Nephron progenitor cell (in vitro differentiated cells): ENCODE measurements at places on chromosomes 5 and 9.
A peak's percentile ranks its signal among the peaks of the same experiment; 100 is the strongest.

DNA sequence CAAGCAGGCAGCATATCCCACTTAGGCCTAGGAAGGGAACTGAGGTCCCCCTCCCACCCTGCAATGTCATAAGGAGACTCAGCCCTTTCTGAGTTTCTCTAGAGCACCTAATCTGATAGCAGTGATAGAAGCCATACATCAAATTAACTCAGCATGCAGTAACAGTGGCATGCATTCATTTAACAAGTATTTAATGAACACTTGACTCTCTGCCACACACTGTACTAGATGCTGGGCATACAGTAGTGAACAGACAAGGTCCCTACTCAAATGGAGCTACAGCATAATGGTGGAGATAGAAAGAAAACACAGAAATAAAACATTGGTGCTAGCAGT, 58.6 kb downstream of the SLC22A5 start:
- H3K36me3 ChIP-seq, result no peaks in the 10 kb centered on the region
- DNase-seq, result no peak
- peaks cover 9% of the 10 kb centered on the region for H3K27me3 ChIP-seq
- H3K4me1 ChIP-seq, result peaks cover 27% of the 10 kb centered on the region
- H3K4me3 ChIP-seq, result no peak overlapping the region
- no peak overlapping the region for H3K27ac ChIP-seq

- no peak for DNase-seq
- H3K4me3 ChIP-seq, result no peak overlapping the region
- H3K27ac ChIP-seq, result no peak overlapping the region
- H3K4me1 ChIP-seq, result peaks cover 41% of the 10 kb centered on the region
- H3K36me3 ChIP-seq, result no peaks in the 10 kb centered on the region
Observed at GRCh38 chr5:134462761-134463160, 51.1 kb upstream of the CDKN2AIPNL start.

- DNase-seq, result peak; percentile 89
- no peak within 1 kb of the TSS for H3K27ac ChIP-seq
- peaks cover 52% of the 10 kb centered on the region for H3K27me3 ChIP-seq
- peaks cover 28% of the 10 kb centered on the region for H3K4me1 ChIP-seq
- H3K4me3 ChIP-seq, result peak within 1 kb of the TSS; percentile 78
- no peaks in the 10 kb centered on the region for H3K36me3 ChIP-seq
Observed at GRCh38 chr5:168528521-168529373, at the start of gene FBLL1. Gene FBLL1, plus strand, starts transcription at chr5:168529305. Its CDS starts 200 bp downstream, at chr5:168529505.

DNA sequence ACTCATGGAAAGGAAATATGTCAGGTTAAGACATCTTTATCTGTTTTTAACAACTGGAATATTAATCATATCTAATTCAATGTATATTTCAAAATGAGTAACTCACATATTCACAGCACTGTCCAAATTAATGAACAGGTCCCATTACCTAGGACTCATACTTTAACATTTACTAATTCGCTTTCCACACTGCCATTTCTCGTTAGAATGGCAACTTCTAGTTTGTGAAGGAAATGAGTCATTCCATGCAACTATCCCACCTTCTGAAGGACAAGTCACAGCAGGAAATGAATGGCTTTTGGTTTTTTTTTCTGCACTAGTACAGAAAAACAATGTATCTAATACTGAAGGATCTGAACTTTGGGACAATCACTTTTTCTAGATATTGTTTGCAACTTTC, 24.6 kb upstream of the IFNK start:
- H3K4me3 ChIP-seq, result no peak overlapping the region
- H3K36me3 ChIP-seq, result peaks cover 22% of the 10 kb centered on the region
- peaks cover 50% of the 10 kb centered on the region for H3K4me1 ChIP-seq

GRCh38 chr9:112203536-112203935, 28.4 kb upstream of the SUSD1 start:
- H3K27me3 ChIP-seq, result no peaks in the 10 kb centered on the region
- peaks cover 9% of the 10 kb centered on the region for H3K4me1 ChIP-seq
- peaks cover 62% of the 10 kb centered on the region for H3K36me3 ChIP-seq
- no peak overlapping the region for H3K4me3 ChIP-seq
- H3K27ac ChIP-seq, result no peak overlapping the region

DNA sequence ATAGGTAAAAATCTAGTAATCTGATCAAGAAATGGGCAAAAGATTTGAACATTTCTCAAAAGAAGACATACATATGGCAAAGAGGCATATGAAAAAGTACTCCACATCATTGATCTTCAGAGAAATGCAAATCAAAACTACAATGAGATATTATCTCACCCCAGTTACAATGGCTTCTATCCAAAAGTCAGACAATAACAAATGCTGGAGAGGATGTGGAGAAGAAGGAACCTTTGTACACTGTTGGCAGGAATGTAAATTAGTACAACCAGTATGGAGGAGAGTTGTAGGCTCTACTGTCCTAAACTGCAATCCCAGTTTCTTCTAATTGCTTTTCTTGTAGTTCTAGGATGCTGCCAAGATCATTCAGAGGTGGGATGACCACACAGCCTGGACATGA, 193.5 kb upstream of the RFX3 start:
- peaks cover 4% of the 10 kb centered on the region for H3K4me1 ChIP-seq
- DNase-seq, result no peak
- no peak overlapping the region for H3K4me3 ChIP-seq
- no peak overlapping the region for H3K27ac ChIP-seq
- H3K27me3 ChIP-seq, result no peaks in the 10 kb centered on the region
- H3K36me3 ChIP-seq, result no peaks in the 10 kb centered on the region

- no peak for DNase-seq
- peaks cover 16% of the 10 kb centered on the region for H3K27me3 ChIP-seq
- H3K4me1 ChIP-seq, result peaks cover 35% of the 10 kb centered on the region
Observed at GRCh38 chr5:158819840-158820620, 279.7 kb downstream of the EBF1 start.

- H3K4me1 ChIP-seq, result peaks cover 49% of the 10 kb centered on the region
- peaks cover 63% of the 10 kb centered on the region for H3K27me3 ChIP-seq
- H3K27ac ChIP-seq, result no peak overlapping the region
- H3K36me3 ChIP-seq, result no peaks in the 10 kb centered on the region
Observed at GRCh38 chr9:131278702-131279111, 2.4 kb upstream of the FAM78A start.

GRCh38 chr9:30476826-30477225, 1907.6 kb upstream of the ACO1 start:
- no peak for DNase-seq
- no peaks in the 10 kb centered on the region for H3K4me1 ChIP-seq
- no peaks in the 10 kb centered on the region for H3K27me3 ChIP-seq
- H3K4me3 ChIP-seq, result no peak overlapping the region
- no peak overlapping the region for H3K27ac ChIP-seq
- H3K36me3 ChIP-seq, result no peaks in the 10 kb centered on the region
